ENCODE measurements at places on chromosomes 6 and 20.

DNA sequence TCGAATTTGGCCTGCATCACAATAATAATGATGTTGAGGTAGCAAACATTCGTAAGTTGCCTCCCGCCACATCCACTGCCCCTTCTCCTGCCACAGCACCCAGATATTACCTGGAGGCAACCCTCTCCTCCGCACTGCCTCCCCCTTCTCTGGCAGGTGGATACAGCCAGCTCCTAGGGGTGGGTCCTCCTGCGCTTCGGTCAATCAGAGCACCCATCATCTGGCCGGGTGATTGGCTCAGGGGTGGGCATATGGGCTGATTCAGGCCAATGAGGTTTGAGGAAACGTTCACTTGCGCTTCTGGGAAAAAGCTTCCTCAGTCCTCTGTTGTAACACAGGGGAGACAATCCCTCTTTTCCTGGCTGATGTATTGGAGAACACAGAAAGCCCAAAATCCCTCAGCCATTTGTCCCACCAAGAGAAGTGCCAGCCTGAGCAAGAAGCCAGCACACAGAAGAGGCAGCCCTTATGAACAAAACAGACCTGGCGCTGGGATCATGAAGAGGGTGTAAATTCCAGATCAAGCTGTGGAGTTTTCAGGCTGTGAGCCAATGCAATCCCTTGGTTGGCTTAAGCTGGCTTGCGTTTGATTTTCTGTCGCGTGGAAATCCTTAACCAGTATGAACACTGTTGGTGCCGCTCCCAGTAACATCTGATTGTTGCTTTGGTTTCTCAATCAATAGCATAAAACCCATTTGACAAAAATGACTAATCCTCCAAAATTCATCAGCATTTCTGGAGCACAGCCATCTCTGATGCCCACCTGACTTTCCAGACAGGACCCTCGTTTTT, 82.2 kb downstream of the PRDM1 start:
- no peak for DNase-seq

- DNase-seq: no peak
Observed at GRCh38 chr6:25862199-25862598, 11.8 kb downstream of the SLC17A3 start.

DNA sequence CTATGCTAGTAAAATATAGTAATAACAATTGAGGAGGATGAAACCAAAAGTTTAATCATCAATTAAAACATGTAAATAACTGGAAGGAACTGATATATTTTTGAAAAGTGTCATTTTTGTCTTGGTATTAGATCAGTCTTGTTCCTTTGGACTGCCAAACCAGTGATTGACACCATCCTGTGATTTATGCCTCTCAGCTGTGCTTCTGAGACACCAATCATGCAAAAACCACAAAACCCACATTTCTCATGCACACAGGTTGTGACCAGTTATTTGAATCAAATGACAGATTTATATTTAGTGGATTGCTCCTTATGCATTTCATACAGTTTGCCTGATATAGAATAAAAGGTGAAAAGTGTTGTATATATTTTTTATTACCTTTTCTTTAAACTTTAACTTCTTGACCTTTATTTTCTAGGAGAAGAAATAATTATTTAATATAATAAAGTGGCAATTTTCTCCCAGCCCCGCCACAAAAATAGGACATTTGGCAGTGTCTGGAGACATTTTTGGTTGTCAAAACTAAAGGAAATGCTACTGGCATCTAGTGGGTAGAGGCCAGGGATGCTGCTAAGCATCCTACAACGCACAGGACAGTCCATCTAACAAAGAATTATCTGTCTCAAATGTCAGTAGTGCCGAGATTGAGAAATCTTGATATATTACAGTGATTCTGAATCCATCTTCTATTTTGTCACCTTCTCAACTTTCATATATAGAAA, 383.6 kb downstream of the BCKDHB start:
- no peak for DNase-seq

DNA sequence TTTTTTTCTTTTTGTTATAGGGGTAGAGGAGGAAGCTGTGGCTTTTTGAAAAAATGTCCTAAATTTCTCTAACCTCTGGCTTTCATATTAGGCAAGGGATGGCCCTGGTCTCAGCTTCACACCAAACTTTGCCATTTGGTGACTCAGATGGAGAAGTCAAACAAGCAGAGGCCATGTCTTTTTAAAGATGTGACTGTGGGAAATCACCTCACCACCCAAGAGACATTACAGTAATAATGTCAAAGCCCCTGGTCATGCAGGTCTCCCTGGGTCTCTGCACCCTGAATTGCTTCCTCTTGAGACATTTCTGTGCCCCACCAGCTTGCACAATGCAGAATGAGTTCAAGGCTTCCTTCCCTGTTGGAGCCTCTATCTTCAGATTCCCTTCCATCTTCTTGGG, 39.5 kb upstream of the ADGRF5 start:
- no peak for DNase-seq

DNA sequence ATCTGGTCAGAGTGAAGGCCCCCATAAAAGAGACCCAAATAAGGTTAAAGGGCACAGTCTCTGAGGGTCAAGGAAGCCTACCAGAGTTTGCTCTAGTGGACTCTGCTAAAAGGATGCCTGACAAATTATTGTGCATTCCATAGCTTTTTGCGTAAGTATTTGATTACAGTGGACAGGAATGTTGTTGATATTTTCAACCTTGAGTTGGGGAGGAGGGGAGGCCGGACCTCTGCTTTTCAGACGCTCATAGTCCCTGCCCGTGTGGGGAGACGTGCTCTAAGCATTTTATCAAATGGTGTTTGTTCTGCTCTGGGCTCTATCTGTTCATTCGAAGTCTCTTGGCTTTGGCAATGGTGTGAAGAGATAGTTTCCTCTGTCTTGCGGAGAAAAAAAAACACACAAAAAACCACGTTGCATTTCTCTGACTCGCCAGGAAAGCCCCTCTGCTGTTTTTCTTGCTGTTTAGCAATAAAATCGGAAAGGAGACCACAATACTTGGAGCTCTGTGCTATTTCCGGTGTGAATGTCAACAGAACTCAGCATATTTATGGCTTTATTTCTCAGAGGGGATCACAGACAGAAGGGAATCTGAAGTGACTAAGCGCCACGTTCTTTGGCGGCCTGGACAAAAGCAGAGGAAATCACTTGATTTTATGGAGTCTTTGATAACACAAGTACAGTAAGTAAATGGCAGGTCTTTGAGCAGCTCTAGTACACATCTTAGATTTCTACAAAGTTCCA, 159.8 kb downstream of the ZFP64 start:
- DNase-seq: peak; percentile 11

DNA sequence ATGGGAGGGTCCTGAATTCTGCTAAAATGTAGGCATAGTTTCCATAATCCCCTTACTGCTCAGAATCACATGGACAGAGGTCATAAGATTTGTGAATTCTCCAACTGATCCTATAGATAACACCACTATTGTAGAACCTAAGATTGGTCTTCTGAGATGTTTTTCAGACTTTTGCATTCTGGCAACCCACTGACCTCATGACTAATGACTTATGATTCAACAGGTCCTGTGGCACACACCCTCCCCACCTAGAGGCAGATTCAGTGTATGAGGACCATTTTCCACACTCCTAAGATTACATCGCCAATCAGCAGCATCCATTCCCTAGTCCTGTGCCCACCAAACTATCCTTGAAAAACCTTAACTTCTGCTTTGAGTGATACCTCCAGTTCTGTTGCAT, 207.2 kb downstream of the BTBD9 start:
- DNase-seq: no peak

GRCh38 chr6:42224222-42225028, 6.8 kb upstream of the MRPS10 start:
- DNase-seq: no peak

DNA sequence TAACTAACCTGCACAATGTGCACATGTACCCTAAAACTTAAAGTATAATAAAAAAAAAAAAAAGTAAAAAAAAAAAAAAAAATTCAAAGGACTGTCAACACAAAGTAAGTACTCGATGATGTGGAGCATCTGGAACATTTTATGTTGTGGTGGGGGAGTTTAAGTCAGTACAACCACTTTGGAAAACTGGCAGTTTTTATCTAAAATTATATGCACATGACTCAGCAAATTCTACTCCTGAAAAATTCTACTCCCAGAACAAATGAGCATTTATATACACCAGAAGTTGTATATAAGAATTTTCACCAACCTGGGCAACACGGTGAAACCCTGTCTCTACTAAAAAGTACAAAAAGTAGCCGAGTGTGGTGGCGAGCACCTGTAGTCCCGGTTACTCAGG, 36.9 kb upstream of the CCDC28A start:
- no peak for DNase-seq

DNA sequence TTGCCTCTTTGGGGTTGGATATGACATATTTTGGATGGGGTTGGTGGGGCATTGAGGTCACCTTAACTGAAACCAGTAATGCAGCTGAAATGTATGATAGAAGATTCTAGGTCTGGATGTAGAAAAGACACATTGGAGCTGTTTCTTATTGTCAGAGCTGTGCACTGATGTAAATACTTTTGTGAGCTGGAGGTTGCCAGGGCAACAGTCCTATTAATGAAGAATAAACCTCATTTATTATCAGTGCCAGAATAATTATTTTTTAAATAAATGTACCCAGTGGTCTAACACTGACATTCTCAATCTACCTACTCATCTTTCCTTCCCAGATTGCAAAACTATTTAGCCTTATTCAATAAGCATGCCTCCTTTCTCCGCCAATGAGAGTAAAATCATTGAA, 57.0 kb downstream of the CAP2 start:
- DNase-seq: no peak

- DNase-seq: no peak
Observed at GRCh38 chr6:139855671-139856311, 481.3 kb upstream of the CITED2 start.

- no peak for DNase-seq
Observed at GRCh38 chr6:54288474-54288873, 19.8 kb upstream of the TINAG start.

- DNase-seq: no peak
Observed at GRCh38 chr20:11376420-11376819, 541.3 kb upstream of the BTBD3 start.

GRCh38 chr6:21188505-21189223, 404.9 kb upstream of the SOX4 start:
- DNase-seq: no peak

- no peak for DNase-seq
Observed at GRCh38 chr20:24842918-24843715, 106.0 kb upstream of the CST7 start.

GRCh38 chr6:139470997-139471396, 96.5 kb upstream of the CITED2 start:
- no peak for DNase-seq

DNA sequence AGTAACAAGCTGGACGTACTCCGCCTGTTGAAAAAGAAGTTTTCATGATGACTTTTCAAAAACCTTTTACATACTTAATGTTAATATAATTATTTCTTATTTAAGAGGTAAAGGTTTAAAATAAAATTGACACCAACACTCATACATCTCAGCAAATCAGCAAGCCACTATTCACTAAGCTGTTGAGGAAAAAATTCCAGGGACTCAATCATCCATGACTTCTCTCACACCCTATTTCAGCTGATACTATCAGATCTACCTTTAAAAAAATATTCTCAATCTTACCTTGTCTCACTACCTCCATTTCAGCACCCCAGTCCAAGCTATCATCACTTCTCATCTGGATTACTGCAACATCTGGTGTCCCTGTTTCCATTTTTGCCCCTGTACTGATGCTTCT, 109.3 kb downstream of the HACE1 start:
- DNase-seq: no peak

DNA sequence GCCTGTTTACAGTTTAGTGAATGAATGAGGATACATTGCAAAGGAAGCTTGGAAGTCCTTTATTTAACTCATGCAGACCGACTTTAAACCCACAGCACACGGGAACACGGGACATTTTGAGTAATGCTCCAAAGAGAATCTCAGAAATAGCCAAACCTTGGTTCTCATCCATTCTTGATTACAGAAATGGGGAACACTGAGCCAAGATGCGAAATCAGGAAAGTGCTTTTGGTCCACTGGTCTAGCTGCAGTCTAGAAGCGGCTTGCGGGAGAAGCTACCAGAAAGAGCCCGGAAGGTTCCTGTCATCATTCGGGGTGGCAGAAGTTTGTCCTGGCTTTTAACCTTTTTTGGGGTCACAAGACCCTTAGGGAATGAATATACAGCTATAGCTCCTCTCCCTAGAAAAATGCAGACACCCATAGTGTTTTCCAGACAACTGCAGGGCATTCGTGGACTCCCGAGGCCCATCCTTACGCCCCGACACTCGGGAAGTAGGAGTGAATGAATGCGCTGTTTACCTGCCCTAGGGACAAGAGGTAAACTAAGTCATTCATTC, 475 bp upstream of the TMEM181 start:
- no peak for DNase-seq

GRCh38 chr6:133752129-133752528, 136.8 kb upstream of the TCF21 start:
- DNase-seq: no peak

- no peak for DNase-seq
Observed at GRCh38 chr20:48648482-48649051, 179.2 kb downstream of the PREX1 start.

- DNase-seq: no peak
Observed at GRCh38 chr20:4073852-4074741, 58.7 kb upstream of the RNF24 start.

GRCh38 chr6:138382498-138383265, 5.0 kb downstream of the SMIM28 start:
- DNase-seq: no peak

DNA sequence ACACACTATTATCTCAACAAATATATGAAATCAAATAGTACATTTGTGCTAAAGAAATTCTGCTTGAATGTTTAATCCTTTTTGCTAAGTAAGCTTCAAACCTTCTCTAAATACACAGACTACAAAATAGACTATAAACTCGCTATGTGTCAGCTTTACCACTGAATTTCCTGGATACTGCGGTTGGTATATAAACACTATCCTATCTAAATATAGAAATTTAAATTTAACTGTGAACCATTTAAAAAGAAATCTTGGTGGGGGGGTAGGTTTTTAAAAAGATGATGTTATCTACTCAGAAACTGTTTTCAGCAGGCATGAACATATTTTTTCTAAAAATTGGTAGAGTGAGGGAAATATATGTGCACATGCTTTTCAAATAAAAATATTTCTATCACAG, 306.5 kb upstream of the RUNX2 start:
- no peak for DNase-seq

DNA sequence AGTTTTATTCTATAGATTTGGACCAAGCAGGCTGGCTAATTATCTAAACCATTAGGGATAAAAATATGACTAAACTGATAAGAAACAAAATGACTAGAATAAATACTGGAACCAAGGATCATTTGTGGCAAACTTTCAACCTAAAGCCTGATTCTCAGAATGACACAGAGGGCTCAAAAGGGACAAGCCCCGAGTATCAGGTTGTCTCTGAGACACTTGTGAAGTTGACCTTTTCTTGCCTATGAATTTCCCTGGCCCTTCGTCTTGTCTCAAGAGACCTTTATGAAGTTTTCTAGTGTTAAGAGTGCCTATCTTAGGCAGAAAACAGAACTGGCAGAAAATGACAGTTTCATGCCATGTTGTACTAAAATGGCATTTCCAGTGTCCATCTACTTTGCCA, 68.3 kb downstream of the IMPG1 start:
- no peak for DNase-seq

DNA sequence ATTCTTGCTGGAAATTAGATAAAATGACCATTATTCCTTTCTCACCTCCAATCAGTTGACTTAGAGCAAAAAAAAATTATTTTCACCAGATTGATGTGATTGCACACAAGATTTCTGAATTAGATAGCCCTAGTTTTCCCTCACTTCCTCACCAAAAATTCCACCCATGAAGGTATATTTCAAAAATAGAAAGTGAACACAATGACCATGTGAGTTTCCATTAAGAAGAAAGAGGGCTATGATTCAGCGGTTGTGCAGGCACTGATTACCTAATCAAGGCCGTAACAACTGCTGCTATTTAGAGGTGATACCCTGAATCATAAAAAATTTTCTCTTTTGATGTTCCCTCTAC, 19.5 kb upstream of the RALGAPA2 start:
- no peak for DNase-seq
